ENCODE measurements at places on chromosomes 13 and 19. TPM values are rescaled to one million over a fixed set of nuclear protein-coding genes. Genes with fewer than 3 reads are reported as not detected.

CALR3 gene
- not detected for polyA plus RNA-seq

GRCh38 chr13:97392020-97392419, 41.9 kb upstream of the RAP2A start:
- DNase-seq, result no peak

DNA sequence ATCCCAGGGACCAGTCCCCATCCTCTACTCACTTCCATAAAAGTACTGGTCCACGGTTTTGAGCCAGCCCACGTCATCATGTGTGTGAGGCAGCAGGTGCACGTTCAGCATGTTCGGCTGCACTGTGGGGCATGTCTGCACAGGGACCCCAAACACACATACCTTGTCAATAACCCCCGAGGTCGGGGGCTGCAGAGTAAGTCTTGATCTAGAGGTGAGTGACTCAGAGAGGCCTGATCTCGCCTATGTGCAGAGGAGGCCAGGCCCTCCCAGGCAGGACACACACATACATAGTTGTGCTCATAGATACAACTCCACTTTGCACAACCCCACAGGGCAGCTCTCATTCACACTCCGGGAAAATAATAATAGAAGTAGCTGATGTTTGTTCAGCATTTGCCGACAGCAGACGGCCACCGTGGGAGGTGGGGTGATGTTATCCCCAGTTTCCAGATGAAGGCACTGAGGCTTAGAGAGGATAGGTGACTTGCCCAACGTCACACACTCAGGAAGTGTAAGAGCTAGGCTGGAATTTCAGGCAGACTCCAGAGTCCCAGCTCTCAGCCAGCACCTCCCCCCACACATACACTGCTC, 774 bp downstream of the MAN2B1 start:
- DNase-seq, result no peak

- DNase-seq, result no peak
Observed at GRCh38 chr13:78102121-78102677, 183.6 kb upstream of the EDNRB start.

GRCh38 chr19:19782783-19783182, 38.8 kb downstream of the ZNF506 start:
- DNase-seq, result no peak

- DNase-seq, result no peak
Observed at GRCh38 chr13:73960474-73960873, 173.7 kb downstream of the KLF12 start.

DNA sequence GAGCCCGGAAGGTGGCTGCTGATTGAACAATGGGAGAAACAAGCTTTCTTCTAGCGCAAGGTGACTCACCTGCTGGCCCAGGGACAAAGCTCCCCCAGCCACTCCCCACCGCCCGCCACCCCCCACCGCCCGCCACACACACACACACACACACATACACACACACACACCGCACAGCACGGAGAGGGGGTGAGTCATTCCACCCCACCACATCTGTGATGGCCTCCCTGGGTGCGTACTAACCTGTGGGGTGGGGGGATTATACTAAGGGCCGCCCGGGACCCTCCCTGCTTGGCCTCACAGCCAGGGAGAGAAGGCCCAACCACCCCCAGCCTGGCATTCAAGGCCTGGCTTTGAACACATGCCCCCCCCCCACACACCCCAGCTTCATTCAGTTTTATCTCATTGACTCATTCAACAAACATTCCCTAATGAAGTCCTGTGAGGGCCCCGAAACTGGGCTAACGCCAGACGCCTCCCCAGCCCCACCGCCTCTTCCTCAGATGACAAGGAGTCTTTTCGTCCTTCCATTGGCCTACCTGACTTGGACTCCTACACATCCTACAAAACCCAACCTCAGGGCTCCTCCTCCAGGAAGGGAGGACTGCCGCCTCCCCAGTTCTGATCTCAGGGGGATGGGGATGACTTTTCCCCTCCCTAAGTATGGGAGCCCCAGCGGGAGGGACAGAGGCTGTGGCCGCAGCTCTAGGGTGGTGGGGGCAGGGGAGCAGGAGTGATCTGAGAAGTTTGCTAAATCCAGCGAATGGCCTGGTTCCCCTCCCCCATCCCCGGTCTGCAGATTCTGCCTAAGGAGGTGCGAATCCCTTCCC, 5.8 kb upstream of the ONECUT3 start:
- no peak for DNase-seq

GRCh38 chr13:33577007-33577406, 240.9 kb upstream of the RFC3 start:
- DNase-seq, result peak; percentile 4

GRCh38 chr19:29429021-29429420, 96.8 kb upstream of the VSTM2B start:
- no peak for DNase-seq

- no peak for DNase-seq
Observed at GRCh38 chr19:2113439-2114211, 16.9 kb downstream of the IZUMO4 start.

DNA sequence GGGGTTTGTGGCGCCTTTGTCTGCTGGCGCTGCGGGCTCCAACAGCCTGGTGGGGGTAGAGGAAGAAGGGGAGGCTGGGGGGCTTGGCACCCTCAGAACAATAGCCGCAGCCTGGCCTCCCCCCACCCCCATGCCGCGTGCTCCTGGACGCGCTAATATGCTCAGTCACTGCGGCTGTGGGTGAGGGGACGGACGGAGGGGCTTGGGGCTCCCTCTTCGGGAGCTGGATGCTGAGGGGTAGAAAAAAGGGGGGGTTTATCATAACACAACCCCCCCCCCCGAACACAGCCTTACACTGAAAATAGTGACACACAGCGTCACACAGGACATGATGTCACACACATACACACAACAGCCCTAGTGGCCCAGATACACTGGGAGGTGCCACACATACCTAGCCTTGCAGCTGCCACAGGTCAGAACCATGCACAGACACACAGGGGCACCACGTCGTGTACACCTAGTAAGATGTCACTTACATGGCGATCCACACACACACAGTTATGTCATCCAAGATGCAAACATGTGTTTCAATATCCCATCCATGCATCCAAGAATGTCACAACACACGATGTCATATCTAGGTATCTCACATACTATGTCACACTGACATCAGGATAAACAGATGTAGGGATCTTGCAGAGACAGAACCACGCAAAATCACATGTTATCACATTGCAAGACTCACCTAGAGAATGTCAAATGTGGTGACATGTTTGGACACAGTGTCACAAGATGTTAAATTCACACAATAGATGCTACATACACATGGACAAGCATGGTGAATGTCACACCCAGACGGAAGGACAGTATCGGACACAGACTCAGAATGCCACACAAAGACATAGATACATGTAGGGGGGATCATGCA, 806 bp downstream of the MAST1 start:
- DNase-seq, result no peak
